Tongue (tissue), 3 donors: ENCODE measurements at places on chromosomes 3 and 15. TPM values are rescaled to one million over a fixed set of nuclear protein-coding genes. Genes with fewer than 3 reads are reported as not detected.

DNA sequence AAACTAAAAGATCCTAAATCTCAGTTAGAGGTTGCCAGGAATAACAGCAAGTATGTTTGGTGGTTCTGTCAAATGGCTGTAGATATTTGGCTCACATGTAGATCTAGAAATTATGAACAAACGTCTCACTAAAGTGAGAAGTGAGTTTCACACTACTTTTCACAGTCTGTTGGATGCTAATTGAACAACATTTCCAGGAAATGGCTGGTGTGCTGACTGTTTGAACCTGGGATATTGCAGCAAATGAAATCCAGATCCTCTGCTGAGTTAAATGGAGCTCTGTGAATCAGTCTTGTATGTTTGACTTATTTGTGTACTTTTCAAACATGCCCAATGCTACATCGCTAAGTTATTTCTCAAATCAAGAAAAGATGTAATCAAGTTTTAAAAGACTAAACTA, 21.3 kb upstream of the RSL24D1 start:
- DNase-seq, result peak; percentile 32

- DNase-seq, result no peak
Measured at GRCh38 chr15:85003593-85004312, 22.1 kb downstream of the PDE8A start.

- DNase-seq, result no peak
Measured at GRCh38 chr15:73945130-73945508, 18.9 kb downstream of the LOXL1 start.

- no peak for DNase-seq
Measured at GRCh38 chr3:55518451-55518850, 31.3 kb upstream of the WNT5A start.

- DNase-seq, result peak; percentile 72
Measured at GRCh38 chr3:113070681-113071113, 79.9 kb downstream of the GTPBP8 start.

DNA sequence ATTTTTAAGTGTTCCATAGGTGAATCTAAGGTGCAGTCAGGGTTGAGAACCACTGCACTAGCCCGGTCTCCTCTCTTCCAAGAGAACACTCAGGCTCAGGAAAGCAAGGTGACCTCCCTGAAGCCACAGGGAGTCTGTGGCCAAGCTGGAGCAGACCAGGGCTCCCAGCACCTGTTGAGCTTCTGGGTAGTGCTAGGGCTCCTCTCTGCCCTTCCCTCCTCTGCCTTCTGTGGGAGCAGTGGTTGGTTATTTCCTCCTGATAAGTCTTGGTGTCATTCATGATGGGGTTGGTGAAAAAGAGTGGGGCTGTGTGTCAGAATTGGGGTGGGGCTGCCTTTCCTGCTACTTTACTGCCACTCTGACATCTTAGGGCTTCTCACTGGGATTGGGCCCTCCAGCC, 163.1 kb upstream of the UMPS start:
- no peak for DNase-seq

OR4F6 gene
- not detected for total RNA-seq

DNA sequence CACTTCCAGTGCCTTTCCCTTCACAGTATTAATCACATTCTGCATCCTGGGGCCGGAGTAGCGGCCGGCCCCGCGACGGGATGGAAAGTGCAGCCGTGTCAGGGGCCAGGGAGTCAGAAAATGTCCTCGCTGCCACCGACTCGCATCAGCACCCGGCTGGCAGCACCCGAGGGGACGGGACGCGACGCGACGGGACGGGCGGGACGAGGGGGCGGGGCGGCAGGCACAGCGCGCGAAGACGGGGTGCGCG, 353 bp downstream of the ATG3 start:
- no peak for DNase-seq

BCL2A1 gene
- 8.1 TPM for total RNA-seq

- DNase-seq, result peak; percentile 50
Measured at GRCh38 chr15:74826364-74826819, at the start of gene CPLX3. Gene CPLX3 (plus strand): TSS chr15:74826627. CDS start chr15:74826704, 77 bp downstream.

- DNase-seq, result no peak
Measured at GRCh38 chr15:97037080-97037479, 706.6 kb downstream of the NR2F2 start.

- no peak for DNase-seq
Measured at GRCh38 chr15:38819387-38819950, 254.9 kb upstream of the RASGRP1 start.

- DNase-seq, result no peak
Measured at GRCh38 chr3:138027821-138028220, 17.9 kb downstream of the CLDN18 start.

WHAMM gene
- total RNA-seq, result 14.8 TPM

DNA sequence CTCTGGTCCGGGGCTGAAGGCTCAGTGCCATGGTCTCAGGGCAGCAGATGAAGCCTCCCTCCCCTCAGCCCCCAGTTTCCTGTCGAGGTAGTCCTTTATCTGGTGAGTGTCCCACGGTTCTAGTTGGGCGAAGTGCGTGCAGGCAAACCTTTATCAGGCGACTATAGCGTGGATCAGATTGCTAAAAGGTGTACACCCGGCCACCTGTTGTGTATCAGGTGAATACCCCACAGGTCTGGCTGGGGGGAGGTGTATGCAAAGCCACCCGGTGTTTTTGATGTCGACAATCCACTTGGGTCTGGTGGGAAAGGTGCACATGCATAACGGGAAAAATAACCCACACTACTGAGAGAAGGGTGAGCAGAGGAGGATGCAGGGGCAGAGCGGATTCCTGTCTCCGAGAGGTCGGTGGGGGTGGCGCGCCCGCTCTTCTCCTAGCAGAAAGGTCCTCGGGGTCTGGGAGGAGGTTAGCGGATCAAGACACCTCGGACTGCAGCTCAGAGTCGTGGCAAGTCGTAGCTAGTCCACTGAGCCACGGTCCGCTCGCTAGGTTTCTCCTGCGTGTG, 507 bp downstream of the SLC12A6 start:
- no peak for DNase-seq

GRCh38 chr15:62841269-62841628, 201.3 kb upstream of the TPM1 start:
- no peak for DNase-seq

GRCh38 chr3:23728601-23729117, 77.1 kb upstream of the UBE2E1 start:
- DNase-seq, result peak; percentile 37

DNA sequence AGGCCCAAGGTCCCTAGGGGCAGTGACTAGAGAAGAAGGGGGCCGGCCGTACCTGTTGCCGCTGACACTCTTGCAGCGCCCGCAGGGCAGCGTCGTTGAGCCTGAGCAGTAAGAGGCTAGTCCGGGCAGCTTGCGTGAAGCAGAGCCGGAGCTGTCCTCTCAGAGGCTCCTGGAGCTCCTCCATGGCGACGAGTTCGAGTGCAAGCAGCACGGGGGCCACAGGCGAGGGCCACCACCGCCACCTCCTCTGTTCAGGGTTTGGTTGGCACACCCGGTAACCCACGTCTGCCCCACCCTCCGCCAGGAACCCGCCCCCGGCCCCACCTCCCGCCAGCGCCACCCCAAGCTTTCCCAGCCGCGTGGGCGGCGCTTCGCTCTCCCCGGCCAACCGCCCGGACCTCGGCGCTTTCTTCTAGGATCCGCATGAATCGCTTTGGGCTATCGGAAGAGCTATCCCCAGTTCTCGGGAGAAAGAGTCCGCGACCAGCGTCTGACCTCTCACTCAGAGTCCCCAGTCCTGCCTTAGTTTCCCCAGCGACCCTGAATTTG, at the start of gene ELL3:
Gene ELL3, minus strand, starts transcription at position 249 of the 549 bp plus-strand sequence. Its CDS starts 65 bp downstream, at position 184.
- peak; percentile 80 for DNase-seq
